ENCODE measurements at places on chromosomes 11 and 22.

DNA sequence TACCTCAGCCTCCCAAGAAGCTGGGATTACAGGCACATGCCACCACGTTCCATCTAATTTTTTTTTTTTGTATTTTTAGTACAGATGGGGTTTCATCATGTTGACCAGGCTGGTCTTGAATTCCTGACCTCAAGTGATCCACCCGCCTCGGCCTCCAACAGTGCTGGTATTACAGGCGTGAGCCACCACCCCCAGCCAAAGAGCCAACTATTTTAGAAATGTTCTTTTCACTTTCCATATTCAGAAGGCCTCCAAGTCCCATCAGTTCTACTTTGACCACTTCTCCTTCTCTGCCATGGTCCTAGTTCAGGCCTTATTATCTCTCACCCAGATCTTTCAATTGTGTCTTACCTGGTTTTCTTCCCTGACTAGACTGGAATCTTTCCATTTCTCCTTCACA lies 48.2 kb downstream of the CCDC83 start:
- DNase-seq, result no peak

- DNase-seq, result no peak
Measured at GRCh38 chr22:43740587-43741270, 71.4 kb downstream of the EFCAB6 start.

DNA sequence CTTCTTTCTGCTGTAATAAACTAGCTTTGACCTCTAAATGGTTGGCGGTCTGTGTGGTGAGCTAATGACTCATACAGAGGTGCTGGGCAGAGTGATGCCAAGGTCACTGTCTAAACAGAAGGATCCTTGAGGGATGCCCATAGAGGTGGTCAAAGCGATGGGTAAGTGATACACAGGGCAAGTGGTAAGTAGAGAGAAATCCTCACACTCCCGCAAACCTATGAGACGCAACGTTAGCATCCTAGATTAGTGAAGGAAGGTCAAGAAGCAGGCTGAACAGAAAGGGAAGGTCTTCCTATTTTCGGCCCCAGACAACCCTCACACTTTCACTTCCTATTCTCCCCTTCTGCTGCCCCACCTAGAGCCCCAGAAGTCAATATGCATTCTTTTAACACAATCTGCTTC lies 65.6 kb upstream of the SESN3 start:
- no peak for DNase-seq

DNA sequence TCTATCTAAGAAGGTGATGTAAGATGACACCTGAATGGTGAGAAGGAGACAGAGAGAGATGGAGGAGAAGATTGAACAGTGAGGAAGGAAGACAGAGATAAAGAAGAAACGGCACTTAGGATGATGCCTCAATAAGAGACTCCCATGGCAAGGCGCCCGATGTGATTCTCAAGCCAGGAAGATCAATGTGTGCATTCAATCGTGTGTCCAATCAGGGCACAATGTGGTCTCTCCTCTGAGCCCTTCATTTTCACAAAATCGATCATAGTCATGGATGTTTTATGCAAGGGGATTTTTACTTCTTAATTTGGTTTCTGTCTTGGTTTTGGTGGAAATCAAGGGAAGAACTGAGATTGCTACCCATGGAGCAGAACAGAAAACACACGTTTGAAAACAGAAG lies 19.9 kb upstream of the TMPRSS13 start:
- DNase-seq, result no peak

DNA sequence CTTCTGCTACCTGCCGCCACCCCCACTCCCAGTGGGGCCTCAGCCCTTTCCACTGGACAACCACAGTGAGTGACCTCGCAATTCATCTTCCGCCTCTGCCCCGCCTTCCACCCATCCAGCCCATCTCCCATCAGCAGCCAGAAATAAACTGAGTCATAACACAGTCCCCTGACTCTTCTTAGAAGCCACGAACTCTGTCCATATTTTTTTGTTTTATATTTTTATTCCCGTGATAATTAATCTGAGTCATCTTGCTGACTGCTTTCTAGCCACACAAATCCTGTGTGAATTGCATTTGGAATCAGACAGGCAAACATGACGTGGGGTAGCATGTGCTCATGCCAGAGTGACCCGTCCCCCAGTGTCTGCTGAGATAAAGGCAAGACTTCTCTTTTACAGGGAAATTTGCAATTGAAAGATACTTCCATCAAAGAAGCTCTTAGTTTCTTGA lies 7.0 kb downstream of the FADD start:
- no peak for DNase-seq

- no peak for DNase-seq
Measured at GRCh38 chr22:46575911-46576555, 38.6 kb upstream of the CELSR1 start.

GRCh38 chr11:111913997-111914396 lies 1.5 kb downstream of the HSPB2 start:
- no peak for DNase-seq

All from T-helper 2 cell treated with Interferon-gamma antibody and Interleukin-4, amounts not matched to agents 5 μg/mL and 100 μg/mL, for 36 hours (primary cell).